ENCODE measurements at places on chromosomes 11 and 22.

- DNase-seq, result no peak
These were observed 1.8 kb downstream of the OR10AG1 start for GRCh38 chr11:55967914-55968313.

DNA sequence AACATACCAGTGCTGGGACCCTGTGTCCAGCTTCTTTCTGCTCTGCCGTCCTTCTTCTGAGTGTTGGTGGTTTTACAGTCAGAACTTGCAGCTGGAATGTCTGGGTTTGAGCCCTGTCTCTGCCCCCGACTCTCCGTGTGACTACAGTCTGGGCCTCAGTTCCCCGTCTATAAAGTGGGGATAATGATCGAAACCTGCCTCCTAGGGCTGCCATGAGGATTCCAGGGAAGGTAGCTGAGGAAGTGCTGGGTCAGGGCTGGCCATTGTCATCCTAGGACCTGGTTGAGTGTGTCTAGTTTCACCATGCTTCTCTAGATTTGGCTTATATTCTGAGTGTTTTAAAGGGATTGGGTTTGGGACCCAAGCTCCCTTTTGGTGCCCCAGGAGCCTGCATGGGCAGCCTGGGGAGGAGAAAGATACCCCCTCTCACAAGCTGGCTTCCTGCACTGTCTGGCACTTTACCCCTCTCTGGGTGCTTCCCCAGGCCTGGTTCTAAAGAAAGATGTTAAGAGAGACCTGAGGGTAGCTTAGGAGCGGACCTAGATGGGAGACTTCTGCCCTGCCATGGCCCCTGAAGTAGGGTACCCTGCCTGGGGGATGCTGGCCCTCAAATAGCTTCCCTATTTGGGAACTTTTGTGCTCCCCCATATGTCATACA, 49.9 kb downstream of the TSPAN18 start:
- no peak for DNase-seq

- no peak for DNase-seq
These were observed at the start of gene PLA2G3 for GRCh38 chr22:31139866-31140716. TSS of gene PLA2G3 (minus strand) at chr22:31140508. CDS start at chr22:31140354, 154 bp downstream.

GRCh38 chr11:59226396-59226795, 13.7 kb upstream of the MPEG1 start:
- no peak for DNase-seq

GRCh38 chr22:40273319-40273718, 73.0 kb upstream of the ADSL start:
- no peak for DNase-seq

DNA sequence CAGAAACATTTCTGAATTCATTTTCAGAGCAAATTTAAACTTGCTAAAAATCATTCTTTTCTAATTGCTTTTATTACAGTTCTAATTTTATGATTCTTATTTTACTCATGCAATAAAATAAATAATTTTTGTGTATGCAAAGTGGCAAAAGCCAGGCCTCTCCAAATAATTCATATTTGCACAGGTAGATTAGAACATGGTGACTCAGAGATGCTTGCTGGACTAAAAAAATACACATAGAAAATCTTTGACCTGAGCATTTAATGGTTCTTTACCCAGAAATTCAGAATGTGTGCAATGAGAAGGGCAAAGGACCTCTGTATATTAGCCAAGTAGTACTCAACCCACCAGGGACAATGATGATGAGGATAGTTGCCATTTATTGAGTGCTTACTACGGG, 15.3 kb downstream of the MAP6 start:
- no peak for DNase-seq

Measured in activated CD8-positive, alpha-beta memory T cell treated with anti-CD3 and anti-CD28 coated beads, Interleukin-2, amount 50 U/mL, for 4 hours (primary cell).